ENCODE measurements at places on chromosomes 5 and 9.

GRCh38 chr9:124723352-124723751, 47.8 kb downstream of the NR6A1 start:
- no peak for DNase-seq

GRCh38 chr5:149314571-149315111, 30.7 kb upstream of the GRPEL2 start:
- no peak for DNase-seq

GRCh38 chr5:123722451-123722850, 210.5 kb downstream of the CSNK1G3 start:
- DNase-seq = no peak

DNA sequence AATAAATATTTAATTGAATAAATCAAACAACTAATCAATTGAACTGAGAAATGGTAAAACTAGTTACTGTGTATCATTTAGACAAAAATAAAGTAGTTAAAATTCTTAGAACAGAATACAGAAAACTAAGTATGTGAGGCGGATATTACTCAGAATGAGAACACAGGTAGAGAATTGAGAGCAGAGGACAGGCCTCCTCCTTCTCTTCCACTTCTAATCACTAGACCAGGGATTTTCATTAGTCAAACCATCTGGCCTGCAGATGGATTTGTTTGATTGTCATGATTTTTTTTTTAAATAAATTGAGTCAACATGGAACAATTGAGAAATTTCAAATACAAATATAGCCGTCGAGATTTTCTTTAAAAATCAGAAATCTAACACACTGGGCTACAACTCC, 198.6 kb upstream of the HMHB1 start:
- no peak for DNase-seq

DNA sequence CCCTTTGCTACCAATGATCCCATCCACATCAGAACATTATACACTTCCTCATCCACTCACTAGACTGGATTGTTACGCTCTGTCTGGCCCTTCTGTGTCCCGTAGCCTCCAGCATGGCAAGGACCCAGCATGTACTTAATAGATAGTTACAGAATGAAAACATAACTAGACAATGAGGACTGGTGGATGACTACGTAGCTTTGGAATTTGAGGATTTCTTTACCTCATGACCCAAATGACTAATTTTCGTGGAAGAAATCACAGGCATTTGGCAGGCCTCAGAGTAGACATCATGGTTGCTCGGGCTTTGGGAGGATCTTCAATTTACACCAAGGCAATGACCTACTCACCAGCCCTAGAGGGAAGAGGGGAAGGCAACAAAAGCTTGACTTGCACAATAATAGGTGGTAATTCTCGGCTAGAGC, 299.8 kb downstream of the TLE1 start:
- no peak for DNase-seq

DNA sequence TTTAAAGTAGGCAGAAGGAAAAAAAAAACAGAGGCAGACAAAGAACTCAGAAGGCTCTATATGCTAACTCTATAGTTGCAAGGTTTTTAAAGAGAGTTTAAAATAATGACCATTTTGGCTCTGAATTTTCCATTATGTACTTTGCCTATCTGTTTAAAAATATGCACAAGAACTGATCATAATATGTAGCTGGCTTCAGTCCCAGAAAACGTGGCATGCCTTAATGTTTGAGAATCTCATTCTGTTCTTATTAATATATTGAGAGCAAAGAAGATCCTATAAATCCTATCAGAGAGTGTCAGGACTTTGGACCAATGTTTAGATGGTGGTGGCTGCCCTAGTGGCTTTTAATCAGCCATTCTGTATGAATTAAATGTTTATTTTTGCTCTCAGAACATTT, 121.5 kb downstream of the JMY start:
- no peak for DNase-seq

GRCh38 chr5:130923543-130924124, 241.4 kb downstream of the HINT1 start:
- no peak for DNase-seq

GRCh38 chr9:104313396-104314110, 190.5 kb upstream of the OR13F1 start:
- DNase-seq = no peak
